ENCODE measurements at places on chromosomes 5 and 9.

DNA sequence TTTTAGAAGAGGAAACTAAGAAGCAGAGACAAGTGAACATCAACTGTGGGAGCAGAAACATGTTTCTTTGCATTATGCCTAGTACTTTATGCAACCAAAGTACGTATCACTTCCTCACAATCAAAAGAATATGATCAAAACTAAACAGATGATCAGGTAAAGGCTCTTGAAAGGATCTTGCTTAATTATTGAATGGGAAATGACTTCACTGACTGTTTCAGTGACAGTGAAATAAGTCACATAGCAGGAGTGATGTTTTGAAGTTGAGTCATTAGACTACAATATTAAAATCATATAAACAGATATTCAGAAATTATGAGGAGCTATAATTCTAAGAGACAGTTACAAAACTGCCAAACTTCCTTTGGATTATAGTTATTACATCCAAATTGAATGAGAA, 527.3 kb downstream of the MTRR start:
- no peak for DNase-seq

DNA sequence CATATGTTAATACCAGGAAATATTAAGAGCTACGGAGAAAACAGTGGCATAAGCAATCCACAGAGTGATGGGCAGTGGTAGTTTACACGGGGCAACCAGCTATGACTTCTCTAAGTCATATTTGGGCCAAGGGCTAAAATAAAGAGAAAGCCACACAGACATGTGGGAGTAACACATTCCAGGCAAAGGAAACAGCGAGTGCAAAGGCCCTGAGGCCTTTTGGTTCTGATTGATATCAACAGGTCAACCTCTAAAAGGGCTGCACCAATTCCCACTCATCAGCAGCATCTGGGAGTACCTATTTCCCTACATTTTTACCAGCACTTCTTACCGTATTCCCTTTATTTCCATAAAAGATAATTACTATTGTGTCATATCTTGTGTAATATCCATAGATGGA, 173.4 kb downstream of the SPOCK1 start:
- DNase-seq: no peak

GRCh38 chr9:37784291-37784615, 611 bp downstream of the EXOSC3 start:
- no peak for DNase-seq

DNA sequence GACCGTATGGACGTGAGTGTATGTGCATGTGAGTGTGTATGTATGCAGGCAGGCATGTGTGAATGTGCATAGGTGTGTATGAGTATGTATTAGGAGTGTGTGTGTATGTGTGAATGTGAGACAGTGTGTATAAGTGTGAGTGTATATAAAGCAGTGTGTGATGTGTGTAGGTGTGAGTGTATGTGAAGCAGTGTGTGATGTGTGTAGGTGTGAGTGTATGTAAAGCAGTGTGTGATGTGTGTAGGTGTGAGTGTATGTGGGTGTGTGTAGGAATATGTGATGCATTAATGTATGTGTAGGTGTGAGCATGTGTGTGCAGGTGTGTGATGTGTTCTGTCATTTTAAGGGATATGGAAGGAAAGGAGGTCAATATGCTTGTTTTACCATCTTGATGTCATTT, 215.5 kb downstream of the GADD45G start:
- DNase-seq: no peak

DNA sequence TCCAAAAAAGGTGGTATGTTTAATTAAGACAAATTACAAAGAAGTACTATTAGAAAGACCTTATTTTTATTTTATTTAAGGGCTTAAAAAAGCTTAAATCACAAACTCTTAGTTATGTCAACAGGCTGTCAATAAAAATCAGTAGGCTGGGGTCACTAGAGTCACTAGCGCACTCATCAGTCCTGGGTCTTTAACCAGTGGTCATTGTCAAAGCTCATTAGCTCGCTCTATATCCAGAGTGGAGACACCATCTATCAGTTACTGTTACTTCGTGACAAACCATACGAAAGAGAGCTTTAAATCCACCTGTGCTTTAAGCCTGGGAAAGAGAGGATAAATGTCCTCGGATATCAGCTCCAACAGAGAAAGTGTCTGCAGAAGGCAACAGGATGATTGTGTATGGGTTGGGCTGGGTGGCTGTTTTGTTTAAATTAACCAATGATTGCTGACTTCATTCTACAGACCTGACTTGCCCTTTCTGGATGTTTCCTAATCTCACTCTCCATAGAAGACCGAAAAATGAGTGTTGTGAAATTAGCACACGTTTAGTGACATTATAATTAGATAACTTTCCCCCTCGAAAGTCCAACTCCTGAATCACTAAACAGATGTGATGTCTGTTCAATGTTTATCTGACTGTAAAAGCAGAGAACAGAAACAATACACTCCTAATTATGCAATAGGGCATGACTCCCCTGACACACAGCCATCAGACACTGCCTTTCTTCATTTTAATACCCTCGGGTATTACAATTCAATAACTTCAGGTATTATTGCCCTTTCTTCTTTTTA, 123.6 kb upstream of the TNPO1 start:
- DNase-seq: no peak

GRCh38 chr9:35852267-35852815, 17.9 kb downstream of the OR13J1 start:
- no peak for DNase-seq

- no peak for DNase-seq
These were observed 25.6 kb downstream of the FAM163B start for GRCh38 chr9:133583586-133583985.

DNA sequence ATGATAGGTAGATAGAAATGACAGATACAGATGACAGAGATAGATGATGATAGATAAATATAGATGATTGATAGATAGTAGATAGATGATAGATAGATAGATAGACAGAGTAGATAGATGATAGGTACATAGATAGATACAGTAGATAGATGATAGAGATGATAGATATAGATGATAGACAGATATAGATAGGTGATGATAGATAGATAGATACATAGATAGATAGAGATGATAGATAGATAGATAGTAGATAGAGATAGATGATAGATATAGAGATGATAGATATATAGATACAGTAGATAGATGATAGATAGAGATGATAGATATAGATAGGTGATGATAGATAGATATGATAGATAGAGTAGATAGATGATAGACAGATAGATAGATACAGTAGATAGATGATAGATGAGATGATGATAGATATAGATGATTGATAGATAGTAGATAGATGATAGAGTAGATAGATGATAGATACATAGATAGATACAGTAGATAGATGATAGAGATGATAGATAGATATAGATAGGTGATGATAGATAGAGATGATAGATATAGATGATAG, 95.7 kb upstream of the SMIM23 start:
- no peak for DNase-seq

DNA sequence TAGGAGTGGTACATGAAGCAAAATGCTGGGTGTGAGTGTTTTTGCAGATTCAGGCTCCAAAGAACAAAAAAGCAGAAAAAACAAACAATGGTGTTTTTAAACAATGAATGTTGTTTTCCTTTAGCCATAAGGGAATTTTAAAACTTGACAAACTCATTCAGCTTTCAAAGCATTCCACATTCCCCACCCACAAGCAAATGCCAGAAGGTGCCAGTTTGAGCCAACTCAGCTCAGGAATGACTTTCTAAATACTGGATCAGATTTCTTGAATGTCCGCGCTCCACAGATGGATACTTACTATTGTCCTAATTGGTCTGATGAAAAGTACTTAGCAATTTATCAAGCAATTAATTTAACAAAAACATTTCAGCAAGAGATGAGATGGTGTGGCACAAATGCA, 12.9 kb upstream of the MOB3B start:
- DNase-seq: no peak

DNA sequence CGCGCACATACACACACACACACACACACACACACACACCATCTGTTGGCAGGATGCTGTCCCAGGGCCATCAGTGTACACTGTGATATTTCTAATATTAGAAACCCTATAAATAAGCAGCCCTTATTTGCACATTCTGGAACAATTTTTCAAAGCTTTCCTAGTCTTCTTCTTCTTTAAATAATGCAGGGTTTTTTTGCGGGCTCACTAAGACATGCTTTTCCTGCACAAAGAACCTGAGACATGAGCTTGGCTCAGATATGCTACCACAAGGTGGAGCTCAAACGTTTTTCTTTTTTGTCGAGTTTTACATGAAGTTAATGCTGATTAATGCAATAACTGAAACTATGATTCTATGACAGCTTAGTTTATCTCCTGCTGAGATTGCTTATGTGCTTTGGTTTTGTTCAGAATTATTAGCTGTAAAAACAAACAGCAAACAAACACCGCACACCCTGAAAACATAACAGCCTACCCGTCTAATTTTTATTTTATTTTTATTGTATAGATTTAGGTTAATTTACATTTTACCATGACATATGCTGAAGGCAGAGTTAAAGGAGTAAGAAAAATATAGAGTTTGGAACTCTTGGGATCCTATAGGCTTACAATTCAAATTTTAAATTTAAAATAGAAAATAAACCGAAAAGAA, 95.8 kb downstream of the ALDH1A1 start:
- DNase-seq: peak; percentile 6

DNA sequence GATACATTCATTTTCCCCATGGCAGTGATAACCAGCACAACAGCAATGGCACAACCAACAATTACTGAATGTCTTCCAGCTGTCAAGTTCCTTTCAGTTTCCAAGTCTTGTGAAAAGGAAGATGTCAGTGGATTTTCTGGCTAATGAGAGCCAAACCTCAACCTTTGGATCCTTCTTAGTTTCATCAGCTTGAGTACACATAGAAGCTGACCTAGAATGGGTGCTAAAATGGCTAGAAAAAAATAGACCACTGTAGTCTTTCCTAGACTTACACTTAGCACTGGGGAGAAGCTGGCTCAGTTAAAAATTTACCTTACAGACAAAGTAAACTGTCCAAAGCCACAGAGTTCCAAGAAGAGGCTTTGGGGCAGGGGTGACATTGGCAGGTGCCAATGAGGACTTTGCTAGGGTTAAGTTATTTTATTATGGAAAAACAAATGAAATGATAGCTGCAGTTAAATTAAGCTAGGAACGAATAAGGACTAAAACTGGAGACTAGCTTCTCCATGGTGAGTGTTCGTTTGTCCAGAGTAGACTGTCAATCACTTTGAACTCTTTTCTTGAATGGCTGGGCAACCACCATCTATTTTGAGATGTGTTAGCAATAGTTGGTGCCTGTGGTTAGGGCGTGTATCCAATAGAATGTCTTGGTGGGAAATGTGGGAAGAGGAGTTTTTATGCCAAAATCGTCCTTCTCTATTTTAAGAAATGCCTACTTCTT, 25.9 kb upstream of the TXN start:
- no peak for DNase-seq

Measured in GM12891 (cell line).